ENCODE measurements at places on chromosomes 11 and 22.

- DNase-seq = no peak
Measured at GRCh38 chr22:29122041-29122440, 49.2 kb downstream of the KREMEN1 start.

GRCh38 chr11:369336-370018 is at the start of gene B4GALNT4:
TSS of gene B4GALNT4 (plus strand) at chr11:369499. CDS start at chr11:369804, 305 bp downstream.
- DNase-seq = no peak

GRCh38 chr22:28815111-28815510 is 14.7 kb upstream of the XBP1 start:
- DNase-seq = no peak

DNA sequence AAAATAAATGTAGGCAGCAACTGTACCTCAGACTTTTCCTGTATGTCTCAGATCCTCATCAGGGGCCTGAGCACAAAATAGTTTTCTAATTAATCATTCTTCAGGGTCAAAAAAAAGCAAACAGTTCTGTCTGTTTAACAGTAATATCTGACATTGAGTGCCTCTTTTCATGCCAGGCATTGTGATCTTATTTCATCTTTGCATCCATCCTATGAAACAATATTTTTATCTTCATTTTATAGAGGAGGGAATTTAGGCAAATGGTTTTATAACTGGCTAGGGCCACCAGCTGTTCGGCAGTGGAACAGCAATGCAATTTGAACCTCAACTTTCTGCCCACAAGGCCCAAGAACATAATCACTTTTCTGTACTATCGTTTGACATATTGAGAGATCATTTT is 145.6 kb downstream of the WNT7B start:
- DNase-seq = no peak

GRCh38 chr11:65277631-65278277 is 16.0 kb downstream of the POLA2 start:
- DNase-seq = no peak

DNA sequence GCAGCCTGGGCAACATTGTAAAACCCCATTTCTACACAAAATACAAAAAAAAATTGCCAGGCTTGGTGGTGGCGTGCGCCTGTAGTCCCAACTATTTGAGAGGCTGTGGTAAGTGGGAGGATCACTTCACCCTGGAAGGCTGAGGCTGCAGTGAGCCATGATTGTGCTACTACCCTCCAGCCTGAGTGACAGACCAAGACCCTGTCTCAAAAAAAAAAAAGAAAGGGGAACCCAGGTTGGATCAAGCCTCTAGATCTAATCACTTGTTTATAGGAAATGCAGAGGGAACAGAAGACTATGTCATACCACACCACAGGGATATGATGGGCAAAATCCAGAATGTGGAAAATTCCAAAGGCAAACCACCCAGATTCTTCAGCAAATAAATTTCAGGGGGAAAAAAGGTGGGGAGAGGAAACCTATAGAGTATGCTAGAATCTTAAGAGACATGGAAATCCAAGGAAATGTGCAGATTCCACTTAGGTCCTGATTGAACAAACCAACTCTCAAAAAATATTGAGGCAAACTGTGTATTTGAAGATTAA is 16.5 kb upstream of the MALAT1 start:
- DNase-seq = peak; percentile 50

GRCh38 chr11:47869544-47870393 is 21.6 kb upstream of the NUP160 start:
- DNase-seq = no peak

DNA sequence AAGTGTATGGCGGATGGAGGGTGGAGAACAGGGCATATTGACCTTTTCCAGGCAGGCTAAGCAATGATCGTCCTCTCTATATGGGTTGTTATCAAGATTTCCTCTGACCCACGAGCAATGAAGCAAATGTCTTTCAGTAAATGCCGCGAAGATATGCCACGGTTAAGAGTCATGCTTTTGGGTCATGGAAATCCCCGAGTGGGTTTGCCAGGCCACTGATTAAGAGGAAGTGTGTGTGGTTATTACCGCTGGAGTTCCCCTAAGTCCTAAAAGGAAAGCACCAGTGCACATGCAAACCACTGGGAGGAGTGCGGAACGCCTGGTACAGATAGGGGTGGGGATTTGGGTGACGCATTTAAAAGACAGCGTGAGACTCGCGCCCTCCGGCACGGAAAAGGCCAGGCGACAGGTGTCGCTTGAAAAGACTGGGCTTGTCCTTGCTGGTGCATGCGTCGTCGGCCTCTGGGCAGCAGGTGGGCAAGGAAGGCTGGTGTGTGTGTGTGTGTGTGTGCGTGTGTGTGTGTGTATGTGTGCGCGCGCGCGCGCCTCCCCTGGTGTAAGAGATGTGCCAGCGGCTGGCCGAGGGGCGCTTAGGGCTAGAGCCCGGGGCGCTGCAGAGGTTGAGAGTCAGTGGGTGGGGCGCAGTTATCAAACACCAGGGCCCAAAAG is at the start of gene BIRC3:
Gene BIRC3, plus strand, starts transcription at position 386 of the 669 bp plus-strand sequence. CDS start 7,026 bp downstream, outside the sequence.
- no peak for DNase-seq

DNA sequence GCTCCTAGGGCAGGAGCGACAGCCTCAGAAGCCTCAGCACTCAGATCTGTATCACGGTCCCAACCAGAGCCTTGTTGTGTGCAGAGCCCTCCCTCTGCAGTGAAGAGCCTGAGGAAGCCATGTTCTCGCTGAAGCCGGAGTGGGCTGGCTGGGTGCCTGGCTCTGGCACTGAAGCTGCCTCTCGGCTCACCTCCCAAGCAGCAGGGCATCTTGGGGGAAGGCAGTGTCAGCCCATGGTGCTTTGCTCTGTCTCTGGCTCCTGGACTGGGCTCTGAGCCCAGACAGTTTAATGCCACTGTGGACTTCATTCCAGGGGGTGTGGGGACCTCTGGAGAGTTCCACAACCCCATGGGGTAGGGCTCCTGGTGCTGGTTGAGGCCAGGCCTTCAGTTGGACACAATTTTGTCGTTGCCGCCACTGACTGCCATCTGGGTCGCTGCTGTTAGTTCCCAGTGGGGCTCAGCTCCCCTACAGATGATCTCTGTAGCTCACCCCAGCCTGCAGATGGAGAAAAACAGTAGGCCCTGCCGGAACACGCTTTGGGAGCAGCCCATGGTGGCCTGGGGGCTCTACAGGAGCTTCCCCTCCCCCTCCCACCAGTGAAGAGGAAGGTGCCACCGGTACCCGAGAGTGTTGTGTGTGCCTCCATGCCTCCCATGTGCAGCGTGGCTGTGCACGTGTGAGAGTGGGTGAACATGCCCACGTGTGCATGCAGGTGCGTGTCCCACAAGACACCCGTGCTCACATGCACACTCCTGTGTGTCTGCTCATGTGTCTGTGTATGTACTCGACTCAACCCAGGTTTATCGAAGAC is 86.5 kb upstream of the B3GAT1 start:
- DNase-seq = peak; percentile 67

GRCh38 chr11:105392556-105392955 is 217.3 kb upstream of the GRIA4 start:
- no peak for DNase-seq

GRCh38 chr11:2085251-2086066 is 53.7 kb downstream of the IGF2 start:
- DNase-seq = no peak

DNA sequence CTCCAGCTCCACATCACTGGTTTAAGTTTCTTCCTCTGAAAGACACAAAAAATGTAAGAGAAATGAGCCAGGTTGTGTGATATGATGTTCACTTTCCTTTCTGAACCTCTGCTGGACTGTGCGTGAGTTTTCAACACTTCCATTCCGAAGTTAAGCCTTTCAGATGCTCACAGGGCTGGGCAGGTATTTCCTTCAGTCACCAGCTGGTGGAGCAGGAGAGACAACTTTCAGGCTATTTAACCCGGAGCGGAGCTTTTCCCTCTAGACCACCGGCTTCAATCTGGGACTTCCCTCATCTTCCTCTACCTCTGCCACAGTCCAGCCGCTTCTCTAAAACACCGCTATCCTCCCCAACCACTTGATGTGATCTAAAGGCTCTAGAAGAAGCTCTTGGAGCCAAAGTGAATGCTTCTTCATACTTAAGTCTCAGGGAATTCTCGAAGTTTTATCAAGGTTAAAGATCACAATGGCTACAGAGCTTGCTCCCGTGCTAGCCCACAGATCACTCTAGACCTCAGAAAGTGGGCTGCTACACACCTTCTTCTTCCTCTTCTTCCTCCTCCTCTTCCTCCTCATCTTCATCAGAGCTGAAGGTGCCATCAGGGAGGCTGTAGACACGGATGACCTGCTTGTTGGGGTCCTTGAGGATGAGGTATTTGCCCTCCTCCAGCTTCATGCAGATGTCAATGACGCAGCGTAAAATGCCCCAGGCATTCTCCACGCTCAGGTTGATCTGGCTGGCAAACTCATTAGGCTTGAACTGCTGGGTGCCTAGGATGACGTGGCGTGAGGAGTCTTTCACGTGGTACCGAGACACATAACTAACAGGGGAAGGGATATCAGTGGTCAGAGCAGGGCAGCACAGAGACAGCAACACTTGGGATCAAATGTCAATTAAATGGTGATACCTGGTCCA is 4.4 kb upstream of the FOXRED2 start:
- peak; percentile 74 for DNase-seq

GRCh38 chr11:80586464-80586863 is 1145.6 kb upstream of the TENM4 start:
- no peak for DNase-seq

GRCh38 chr11:1729692-1730011 is 20.7 kb downstream of the IFITM10 start:
- no peak for DNase-seq

DNA sequence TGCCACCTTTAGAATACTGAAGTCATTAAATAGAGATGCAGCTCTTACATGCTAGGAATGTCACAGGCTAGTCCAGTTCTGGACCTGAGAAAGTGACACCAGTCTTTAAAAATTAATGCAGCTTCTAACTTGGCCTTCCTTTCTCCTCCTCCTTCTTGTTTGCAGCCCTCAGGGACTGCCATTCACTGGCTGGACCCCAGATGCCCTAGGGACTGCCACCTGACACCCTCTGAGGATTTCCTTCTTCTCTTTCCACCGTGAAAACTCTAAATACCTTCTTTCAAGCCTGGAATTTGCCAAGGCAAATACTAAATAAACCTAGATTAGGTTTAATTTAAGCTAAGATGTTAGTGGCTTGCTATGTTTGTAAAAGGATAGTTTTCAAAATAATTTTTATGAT is 78.4 kb downstream of the MUC15 start:
- DNase-seq = no peak

GRCh38 chr11:68113986-68114385 is 7.2 kb downstream of the CHKA start:
- DNase-seq = no peak

- DNase-seq = no peak
Measured at GRCh38 chr11:69567951-69568808, 72.8 kb upstream of the CCND1 start.

- DNase-seq = no peak
Measured at GRCh38 chr22:17966403-17966717, 58.0 kb downstream of the MICAL3 start.

DNA sequence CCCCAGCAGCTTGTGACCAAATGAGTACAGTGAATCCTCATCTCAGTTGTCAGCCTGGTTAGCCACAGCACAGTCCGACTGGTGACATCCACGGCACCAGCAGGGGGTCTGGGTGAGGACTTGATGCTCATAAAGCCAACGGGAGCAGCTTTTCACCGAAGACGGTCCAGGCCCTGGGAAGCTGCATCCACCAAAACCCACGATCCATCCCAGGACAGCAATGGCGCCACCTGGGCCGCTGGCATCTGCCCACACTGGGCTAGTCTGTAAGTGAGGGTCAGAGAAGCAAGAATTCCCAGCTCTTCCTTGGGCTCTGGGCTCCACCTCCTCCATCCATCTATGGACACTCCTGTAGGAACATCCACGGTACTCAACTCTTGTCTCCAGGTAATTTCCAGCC is 25.1 kb upstream of the FXYD6 start:
- no peak for DNase-seq

- DNase-seq = peak; percentile 67
Measured at GRCh38 chr22:28034760-28035401, 115.8 kb upstream of the PITPNB start.

GRCh38 chr22:19566279-19567156 is 42.3 kb upstream of the CLDN5 start:
- no peak for DNase-seq

GRCh38 chr11:17529844-17530185 is 14.4 kb downstream of the USH1C start:
- DNase-seq = no peak

- DNase-seq = no peak
Measured at GRCh38 chr11:10746871-10747270, 4.2 kb upstream of the CTR9 start.

DNA sequence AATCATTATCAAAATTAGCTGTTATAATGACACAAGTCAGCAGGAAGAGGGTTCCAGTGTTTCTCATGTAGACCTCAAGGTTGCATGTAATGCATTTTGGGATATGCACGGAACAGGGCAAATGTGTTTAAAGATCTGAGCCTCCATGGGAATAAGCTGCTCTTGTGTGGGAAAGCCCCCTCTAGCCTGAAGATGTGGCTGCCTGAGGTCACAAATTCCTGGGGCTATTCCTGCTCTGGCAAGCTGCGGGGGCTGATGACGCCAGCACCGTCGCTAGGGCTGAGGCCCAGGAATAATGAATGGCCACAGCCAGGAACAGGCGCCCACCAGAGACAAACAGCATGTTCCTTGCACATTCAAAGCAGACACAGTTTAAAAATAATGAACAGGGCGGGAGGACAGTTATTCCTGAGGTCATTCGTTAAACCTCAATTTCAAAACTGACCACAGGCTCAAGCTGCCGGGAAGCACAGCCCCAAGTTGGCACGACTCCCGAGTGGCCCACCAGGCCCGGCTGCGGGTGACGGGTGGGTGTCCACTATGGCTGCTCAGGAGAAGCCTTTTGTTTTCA is 11.7 kb downstream of the OSBPL5 start:
- DNase-seq = no peak

DNA sequence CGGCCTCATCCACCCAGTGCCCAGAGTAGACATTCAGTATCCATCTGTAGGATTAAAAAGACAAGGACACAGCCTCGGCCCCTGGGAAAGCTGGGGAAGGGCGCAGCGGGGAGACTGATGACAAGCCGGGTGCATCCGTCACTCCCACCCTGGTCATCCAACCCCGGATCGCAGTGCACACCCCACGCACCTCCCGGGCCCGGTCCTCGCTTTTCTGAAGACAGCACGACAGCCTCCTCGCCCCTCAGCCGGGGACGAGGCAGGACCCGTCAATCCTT is 1.1 kb downstream of the FCHSD2 start:
- DNase-seq = peak; percentile 45
